ENCODE measurements at places on chromosomes 12 and 14.

DNA sequence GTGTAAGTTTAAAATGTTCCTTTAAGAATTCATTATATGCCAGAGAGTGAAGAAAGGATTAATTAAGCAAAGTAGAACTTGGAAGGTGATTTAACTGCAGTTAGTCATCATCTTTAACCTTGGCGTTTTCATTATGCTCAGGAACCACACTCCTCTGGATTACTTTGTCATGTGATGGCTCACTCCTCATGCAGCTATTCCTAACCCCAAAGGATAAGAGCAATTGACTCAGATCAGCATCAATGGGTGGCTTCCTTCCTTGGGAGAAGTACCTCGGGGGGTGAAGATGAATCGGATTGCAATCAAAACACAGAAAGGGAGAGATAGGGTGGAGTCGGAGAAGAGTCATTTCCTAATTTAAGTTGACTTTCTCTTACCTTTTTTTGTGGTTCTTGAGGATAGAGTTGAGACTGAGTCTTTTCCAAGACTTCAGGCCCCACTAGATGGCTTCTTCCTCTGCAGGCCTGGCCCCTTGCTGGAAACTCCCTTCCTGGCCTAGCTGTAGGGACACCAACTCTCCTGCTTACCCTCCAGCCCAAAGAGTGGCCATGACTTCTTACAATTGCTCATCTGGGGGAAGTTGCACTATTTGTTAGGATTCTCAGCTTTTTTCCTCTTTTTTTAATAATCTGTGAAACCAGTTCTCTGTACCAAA is 238.6 kb upstream of the DDHD1 start:
- no peak for DNase-seq

GRCh38 chr12:18551106-18551505 is 186.7 kb downstream of the PLCZ1 start:
- DNase-seq = no peak

DNA sequence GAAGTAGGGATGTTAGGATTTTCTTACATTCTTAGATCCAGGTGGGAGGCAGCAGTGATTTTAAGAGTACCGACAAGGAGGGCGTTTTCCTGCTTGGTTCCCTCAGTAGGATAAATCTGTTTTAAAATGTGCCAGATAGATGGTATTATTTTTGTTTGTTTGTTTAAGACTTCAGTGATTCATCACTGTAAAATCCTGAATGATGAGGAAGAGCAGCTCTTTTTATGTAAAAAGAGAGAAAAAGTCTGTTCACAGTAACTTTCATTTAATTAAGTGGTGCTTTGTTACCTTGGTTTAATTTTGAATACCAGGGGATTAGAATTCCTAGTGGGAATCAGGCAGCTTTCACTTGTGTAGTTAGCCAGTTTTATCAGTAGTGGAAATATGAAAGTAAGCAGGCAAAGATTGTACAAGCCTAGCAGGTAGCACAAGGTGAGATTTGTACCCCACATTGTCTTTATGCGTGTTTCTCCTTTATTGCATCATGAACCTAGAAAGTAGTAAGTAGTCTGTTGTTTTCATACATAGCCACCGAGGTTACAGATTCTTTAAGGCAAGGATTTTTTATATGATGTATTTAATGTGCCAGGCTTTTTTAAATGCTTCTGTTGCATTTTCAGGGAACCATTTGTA is 349.6 kb downstream of the CCDC91 start:
- no peak for DNase-seq

- no peak for DNase-seq
Measured at GRCh38 chr14:26282578-26282977, 315.3 kb downstream of the NOVA1 start.

- no peak for DNase-seq
Measured at GRCh38 chr12:64004641-64005040, 160.1 kb downstream of the SRGAP1 start.

DNA sequence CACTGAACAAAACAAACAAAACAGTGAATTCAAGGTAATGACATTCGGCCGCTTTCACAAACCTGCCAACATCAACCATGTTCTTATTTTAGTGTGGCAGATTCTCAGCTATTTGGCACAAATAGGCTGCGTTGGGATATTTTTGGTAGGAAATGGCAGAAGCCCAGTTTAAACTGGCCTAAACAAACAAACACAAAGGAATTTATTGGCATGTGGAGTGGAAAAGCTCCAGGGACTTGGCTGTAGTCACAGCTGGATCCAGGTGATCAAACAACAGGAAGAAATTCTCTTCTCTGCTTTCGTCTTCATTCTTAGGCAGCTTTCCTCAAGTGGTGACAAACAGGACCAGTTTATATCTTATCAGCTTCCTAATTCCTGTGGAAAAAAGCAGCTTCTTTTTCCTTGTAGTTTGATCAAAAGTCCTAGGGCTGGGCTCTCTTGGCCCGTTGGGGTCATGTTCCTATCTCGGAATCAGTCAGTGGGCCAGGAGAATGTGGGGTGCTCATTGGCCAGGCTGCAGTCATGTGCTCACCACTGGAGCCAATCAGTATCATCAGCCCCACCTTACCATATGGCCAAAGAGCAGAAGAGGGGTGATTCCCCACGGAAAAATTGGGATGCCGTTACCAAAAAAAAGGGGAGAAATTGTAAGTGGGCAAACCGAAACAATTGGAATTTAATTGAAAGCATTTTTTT is 22.6 kb downstream of the C12orf75 start:
- DNase-seq = no peak

DNA sequence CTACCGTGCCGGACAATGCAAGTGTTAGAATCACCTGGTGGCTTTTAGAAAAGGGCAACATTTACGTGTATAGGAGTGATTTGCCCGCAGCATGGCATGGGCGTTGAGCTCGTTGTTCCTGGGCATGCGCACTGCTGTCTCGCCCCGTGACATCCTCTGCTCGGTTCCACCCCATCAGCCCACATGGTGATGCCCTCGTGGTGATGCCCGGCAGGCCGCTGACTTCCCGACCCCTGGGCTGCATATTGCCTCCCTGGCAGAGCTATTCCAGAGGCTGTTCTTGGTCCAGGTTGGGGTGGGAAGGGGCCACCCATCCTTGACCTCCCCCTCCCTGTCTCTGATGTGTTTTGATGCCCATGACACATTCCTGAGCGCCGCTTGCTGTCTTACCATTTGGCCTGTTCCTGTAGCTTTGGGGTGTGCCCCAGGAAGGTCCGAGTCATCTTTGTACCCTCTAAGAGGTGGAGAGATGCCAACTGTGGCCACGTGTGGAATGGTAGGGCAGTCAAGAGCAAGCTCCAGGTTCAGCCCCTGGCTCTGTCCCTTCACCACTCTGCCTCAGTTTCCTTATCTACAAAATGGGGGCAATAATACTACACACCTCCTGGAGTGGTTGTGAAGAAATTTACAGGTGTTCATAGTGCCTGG is 4.8 kb downstream of the HIP1R start:
- DNase-seq = no peak

DNA sequence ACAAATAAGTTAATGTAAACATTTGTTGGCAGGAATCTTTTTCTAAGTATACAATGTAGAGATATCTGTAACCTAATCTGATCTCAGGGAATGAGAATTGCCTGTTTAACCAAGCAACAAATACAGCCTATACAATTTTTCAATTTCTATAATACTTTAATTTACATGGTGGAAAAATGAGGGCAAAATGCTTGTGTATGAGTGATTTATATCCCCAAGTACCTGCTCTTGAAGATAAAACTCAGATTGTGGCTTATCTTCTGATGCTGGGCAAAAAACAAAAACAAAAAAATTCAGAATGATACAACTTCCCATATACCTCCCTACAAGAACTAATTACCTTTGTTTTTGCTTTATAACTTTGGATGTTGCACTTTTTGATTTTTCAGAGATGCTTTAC is 2.2 kb downstream of the CNOT2 start:
- DNase-seq = no peak

DNA sequence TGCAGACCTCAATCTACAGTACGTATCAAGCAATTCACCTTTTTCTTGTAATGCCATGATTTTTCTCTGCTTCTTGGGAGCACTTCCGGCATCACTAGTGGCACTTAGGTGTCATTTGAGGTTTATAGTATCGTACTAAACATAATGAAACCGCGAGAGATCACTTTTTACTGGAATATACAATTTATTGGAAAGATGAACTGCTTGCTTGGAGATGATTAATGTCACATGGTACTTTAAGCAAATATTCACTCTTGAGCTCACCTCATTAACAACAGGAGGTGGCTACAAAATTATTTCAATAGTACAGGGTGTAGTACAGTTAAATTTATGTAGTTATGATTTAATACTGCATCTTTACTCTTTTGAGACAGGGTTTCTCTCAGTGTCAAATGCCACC is 11.5 kb downstream of the FUT8 start:
- DNase-seq = no peak

DNA sequence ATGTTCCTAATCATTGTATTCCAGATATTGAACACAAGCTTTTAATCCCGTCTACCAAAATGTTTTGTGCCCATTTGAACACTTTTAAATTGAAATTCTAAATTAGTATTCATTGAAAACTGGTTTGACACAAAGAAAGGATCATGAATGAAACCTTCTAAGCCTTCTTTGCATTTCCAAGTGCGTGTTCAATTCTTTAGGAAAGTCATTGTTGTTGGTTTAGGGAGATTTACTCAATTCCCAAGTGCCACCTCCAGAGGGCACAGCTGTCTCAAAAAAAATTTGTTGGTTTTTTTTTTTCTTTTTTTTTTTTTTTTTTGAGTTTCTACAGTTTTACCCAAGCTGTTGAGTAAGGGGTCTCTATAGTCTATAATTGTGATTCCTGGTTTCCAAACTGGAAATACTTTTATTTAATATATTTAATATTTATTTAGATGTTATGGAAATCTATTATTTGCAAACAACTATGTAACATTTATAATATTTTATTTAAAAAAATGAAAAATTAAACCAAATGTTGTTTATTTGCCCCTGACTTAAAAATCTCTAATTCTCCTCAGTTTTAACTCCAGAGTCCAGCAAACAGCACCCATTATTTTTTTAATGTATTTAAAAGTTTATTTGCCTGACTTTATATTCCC is 79.9 kb downstream of the NEDD1 start:
- peak; percentile 16 for DNase-seq

DNA sequence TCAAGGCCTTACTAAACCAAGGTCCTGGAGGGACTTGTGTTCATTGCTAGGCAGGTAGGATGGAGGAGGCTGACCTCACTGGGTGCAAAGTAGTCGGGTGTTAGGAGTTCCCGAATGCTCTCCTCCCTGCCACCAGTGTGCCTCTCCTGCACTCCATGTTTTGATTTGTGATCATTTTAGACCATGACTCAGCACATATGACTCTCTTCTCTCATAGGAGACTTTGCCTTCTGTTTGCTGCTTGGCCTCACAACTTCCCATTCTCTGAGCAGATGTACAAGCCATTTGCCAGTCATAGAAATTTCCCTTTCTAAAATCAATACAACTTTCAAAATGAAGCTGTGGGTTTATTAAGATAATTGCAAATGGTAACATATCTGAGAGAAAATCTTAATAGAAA is 46.6 kb upstream of the LRIG3 start:
- DNase-seq = no peak

- DNase-seq = no peak
Measured at GRCh38 chr12:95487024-95487423, 13.1 kb downstream of the METAP2 start.

- no peak for DNase-seq
Measured at GRCh38 chr12:66337381-66338010, 35.2 kb downstream of the HELB start.

GRCh38 chr14:60233251-60233650 is 15.8 kb upstream of the PPM1A start:
- no peak for DNase-seq

DNA sequence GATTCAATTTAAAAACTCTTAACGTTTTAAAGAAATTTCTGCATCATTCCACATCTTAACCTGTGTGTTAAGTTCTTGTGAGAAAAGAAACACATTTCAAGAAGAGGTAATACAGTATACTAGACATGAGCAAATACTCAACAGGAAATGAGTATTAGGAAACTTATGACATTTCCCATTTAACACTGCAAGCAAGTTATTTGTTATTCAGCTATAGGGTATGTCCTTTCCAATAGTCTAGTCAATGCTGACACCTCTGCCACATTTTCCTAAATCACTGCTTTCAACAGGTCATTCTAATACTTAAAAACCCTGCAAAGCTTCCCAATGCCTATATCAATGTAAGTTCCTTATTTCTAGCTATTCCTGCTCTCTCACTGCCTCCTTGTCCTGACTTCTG is 93.1 kb downstream of the DDHD1 start:
- DNase-seq = no peak

DNA sequence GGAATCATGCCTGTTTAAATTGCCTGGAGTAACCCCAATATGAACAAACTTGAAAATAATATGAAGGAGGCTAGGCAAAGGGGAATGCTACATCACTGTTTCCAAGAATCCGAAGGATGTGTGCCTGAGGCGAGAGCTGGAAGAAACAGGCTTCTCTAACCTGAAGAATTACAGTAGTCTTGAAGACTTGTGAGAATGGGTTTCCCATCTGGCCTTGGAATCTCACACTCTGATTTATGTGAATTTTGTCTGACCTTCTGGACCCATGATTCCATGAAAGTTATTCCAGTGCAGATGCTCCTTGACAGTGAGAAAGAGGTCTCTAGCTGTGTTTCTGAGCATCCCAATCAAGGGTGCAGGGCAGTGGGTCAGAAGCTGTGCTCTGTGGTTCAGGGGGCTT is 122.1 kb upstream of the PARP11 start:
- DNase-seq = no peak

GRCh38 chr12:107845226-107845979 is 70.9 kb downstream of the ASCL4 start:
- DNase-seq = no peak

GRCh38 chr12:52080403-52081251 is 1.1 kb downstream of the SMIM41 start:
- no peak for DNase-seq

DNA sequence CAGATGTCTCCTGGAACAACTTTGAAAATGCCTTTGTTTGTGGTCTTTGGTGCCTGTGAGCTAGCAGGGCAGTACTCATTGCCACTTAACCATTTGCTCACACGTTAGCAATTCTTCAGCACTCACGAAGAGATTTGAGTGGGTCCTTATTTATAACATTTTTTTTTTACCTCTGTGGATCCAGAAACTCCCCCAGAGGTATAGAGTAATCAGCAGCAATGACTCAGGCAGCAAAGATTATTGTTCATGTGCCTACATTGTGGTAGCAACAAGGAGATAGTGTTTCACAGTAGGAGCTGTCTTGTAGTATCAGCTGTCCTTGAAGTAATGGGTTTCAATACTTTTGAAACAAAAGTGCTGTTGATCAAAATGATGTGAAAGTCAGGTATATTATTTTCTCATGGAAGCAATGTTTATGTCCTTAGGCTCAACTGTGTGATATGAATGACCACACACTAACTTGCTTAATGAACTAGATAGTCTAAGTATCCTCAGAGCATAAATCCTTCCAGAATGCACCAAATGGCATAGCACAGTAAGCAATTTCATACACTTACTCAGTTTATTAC is 304.1 kb downstream of the EGLN3 start:
- DNase-seq = no peak

GRCh38 chr14:53217316-53217994 is 64.3 kb upstream of the DDHD1 start:
- no peak for DNase-seq

- no peak for DNase-seq
Measured at GRCh38 chr12:76591476-76591875, 31.9 kb upstream of the OSBPL8 start.

GRCh38 chr12:87150969-87151662 is 878.1 kb downstream of the C12orf50 start:
- no peak for DNase-seq

Measured in SK-N-MC (cell line).